Activated CD4-positive, alpha-beta T cell treated with anti-CD3 and anti-CD28 coated beads, Interleukin-2, amount 50 U/mL, for 4 hours (primary cell): ENCODE measurements at places on chromosomes 7 and 10.

DNA sequence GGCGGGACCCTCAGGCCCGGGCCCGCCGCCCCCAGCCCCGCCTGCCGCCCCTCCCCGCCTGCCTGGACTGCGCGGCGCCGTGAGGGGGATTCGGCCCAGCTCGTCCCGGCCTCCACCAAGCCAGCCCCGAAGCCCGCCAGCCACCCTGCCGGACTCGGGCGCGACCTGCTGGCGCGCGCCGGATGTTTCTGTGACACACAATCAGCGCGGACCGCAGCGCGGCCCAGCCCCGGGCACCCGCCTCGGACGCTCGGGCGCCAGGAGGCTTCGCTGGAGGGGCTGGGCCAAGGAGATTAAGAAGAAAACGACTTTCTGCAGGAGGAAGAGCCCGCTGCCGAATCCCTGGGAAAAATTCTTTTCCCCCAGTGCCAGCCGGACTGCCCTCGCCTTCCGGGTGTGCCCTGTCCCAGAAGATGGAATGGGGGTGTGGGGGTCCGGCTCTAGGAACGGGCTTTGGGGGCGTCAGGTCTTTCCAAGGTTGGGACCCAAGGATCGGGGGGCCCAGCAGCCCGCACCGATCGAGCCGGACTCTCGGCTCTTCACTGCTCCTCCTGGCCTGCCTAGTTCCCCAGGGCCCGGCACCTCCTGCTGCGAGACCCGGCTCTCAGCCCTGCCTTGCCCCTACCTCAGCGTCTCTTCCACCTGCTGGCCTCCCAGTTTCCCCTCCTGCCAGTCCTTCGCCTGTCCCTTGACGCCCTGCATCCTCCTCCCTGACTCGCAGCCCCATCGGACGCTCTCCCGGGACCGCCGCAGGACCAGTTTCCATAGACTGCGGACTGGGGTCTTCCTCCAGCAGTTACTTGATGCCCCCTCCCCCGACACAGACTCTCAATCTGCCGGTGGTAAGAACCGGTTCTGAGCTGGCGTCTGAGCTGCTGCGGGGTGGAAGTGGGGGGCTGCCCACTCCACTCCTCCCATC, 82.7 kb downstream of the PAX2 start:
- no peak for DNase-seq

DNA sequence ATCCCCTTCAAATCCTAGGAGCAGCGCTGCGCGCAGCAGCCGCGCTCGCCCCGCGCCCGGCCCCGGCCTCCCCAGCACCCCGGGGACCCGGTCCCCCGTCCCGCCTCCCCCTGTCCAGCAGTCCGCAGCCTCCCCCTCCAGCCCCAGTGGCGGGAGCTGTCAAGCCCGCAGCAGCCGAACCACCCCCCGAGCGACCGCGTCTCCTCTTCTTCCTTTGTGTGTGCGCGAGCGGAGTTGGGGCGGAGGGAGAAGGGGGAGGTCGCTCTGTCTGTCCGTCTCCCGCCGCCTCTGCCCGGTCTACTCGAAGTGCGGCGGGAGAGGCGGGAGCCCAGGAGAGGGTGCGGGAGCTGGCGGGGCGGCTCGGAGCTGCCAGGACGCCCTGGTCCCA, 375 bp upstream of the CHN2 start:
- DNase-seq, result no peak

DNA sequence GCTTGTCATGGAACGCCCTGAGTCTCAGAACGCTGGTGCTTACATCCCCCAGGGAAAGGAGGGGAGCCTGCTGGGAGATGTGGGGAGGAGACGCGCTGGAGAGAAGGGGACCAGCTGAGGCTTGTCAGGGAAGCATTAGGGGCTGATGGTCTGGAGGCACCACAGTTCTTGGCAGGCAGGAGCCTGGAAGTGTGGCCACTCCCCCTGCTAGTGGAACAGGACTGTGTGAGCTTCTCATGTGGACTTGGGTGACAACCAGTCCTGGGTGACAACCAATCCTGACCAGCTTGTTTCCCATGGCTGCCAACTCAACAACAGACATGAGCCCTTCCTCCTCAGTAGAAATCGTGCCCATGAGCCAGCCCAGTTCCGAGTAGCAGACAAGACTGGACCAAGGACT, 87.8 kb downstream of the SPDYE5 start:
- DNase-seq, result no peak

GRCh38 chr10:10685566-10685965, 332.1 kb upstream of the CELF2 start:
- DNase-seq, result no peak

- no peak for DNase-seq
Measured at GRCh38 chr7:8783229-8783628, 349.8 kb downstream of the NXPH1 start.

DNA sequence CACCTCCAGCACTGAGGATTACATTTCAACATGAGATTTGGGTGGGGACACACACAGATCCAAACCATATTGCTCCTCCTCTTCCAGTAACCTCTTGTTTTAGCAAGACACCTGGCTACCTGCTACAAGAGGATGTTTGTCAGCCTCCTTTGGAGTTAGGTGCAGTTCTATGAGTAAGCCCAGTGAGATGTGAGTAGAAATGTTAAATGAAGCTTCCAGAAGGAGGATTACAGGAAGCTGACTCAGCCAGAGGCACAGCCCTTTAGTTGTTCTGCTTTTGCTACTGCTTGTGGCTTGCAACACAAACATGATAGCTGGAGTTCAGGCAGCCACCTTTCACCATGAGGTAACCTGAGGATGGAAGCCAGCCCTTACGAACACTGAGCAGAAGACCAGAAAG, 382.7 kb upstream of the RNF32 start:
- no peak for DNase-seq

DNA sequence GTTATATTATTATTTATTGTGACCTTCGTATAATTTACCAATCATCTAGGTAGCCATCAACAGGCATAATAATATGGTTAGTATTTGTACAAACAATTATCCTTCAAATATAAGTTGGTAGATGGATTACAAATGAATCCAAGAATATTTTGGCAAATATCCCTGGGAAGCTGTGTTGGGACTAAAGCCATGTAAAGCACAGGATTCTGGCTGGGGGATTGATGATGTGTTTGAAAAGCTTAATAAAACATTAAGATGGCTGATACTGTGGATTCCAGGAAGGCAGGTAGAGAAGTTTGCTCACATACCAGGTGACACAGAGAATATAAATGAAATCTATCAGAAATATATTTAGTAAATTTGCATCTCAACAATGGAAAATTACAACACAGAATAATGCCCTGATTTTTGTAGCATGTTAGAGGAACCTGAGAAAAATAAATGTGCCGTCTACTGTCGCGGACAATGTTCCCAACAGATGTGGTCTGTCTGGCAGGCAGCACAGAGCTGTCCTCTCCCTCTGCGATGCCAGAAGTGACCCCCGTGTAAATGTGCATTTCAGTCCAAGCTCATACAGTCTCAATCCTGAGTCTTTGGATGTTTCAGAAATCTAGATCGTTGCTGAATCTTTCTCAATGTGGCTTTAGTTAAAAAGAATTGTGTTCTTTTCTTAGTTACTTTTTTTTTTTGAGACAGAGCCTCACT, 125.0 kb downstream of the TEX36 start:
- no peak for DNase-seq

GRCh38 chr7:156662277-156662676, 21.7 kb downstream of the RNF32 start:
- no peak for DNase-seq

DNA sequence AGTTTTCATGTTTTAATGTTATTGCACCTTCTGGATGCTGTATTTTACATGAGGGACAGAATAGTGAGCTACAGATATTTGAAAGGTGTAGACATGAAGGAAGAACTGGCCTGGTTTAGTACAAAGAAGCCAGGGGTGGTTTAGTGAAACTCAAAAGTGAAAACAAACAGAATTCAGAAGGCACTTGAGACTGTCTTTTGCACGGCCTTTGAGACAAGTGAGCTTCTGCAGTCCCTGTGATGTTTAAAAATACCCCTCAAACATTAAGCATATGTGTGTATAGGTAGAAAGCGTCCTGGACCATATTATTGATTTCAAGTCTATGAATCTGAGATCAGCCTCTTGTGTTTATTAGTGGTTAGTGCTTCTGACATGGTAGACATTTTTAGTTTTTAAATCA, 118.9 kb downstream of the CDK14 start:
- no peak for DNase-seq

DNA sequence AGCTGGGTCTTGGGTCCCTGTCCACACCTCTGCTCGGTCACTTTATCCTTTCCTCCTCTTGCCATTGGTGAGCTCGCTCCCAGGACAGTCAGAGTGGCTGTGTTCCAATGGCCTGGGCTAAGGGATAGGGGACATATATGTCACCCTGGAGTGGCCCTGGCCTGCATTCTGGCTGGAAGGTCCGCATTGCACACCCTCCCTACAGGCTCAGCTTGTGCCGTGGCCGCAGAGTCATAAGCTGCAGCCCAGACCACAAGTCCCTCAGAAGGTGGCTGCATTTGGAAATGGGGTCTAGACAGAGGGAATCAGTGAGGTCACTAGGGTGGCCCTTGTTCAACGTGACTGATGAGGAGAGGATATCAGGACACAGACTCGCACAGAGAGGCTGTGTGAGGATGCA, 363.8 kb upstream of the SHH start:
- DNase-seq, result no peak

- no peak for DNase-seq
Measured at GRCh38 chr7:50298811-50299562, 5.5 kb upstream of the IKZF1 start.

- no peak for DNase-seq
Measured at GRCh38 chr7:96076350-96076707, 245.6 kb downstream of the SLC25A13 start.

- DNase-seq, result no peak
Measured at GRCh38 chr7:33742999-33743587, 162.2 kb upstream of the BMPER start.

DNA sequence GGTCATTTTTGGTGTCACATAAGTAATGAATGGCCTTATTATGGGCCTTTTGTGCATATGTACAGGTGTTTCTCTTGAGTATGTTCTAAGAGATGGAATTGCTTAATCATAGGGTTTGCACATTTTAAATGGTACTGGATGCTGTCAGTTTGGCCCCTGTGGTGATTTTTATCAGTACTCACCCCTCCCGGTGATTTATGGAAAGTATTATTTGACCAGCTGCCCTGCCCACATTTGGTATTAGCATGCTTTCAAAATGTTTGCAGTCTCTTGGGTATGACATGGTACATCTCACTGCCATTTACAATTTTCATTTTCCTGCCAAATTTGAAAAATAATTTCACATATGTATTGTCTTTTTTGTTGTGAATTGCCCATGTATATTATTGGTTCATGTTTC, 427.7 kb downstream of the LRMDA start:
- DNase-seq, result no peak

GRCh38 chr7:139682136-139683013, 95.4 kb downstream of the HIPK2 start:
- no peak for DNase-seq

DNA sequence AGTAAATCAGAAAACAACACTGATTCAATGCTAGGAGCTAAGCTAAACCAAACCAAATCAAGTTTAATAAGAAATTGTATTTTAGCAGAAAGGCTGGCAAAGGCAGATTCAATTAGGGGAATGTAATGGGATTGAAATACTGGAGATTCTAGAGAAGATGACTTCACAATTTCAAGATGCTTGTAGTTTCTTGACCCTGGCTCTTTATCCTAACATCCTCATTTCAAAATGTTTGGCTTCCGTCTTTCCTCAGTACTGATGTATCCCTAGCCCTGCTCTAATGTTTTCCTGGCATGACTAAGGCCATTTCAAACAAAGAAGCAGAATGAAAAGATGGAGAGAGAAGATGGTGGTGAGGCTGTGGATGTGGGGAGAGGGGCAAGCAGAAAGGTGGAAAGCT, 2.7 kb upstream of the JCAD start:
- DNase-seq, result no peak

GRCh38 chr7:90777886-90778285, 181.8 kb downstream of the CDK14 start:
- no peak for DNase-seq

DNA sequence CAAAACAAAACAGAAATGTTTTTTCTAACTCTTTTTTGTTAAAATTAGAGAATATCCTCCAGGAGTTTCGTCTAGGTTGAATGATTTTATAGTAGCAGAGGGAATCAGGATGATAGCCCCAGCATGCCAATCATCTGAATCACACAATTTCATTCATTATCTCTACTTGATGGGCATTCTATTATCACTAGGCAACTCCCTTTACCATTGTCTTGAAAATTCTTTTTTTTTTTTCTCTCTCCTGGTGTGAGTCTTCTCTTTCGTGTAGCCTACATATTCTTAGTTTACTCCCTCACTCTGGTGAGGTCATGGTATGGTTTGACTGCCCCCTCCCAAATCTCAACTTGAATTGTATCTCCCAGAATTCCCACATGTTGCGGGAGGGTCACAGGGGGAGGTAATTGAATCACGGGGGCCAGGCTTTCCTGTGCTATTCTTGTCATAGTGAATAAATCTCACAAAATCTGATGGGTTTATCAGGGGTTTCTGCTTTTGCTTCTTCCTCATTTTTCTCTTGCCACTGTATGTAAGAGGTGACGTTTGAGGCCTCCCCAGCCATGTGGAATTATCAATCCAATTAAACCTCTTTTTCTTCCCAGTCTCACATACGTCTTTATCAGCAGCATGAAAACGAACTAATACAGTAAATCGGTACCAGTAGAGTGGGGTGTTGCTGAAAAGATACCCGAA, 105.0 kb downstream of the OTUD1 start:
- DNase-seq, result no peak

DNA sequence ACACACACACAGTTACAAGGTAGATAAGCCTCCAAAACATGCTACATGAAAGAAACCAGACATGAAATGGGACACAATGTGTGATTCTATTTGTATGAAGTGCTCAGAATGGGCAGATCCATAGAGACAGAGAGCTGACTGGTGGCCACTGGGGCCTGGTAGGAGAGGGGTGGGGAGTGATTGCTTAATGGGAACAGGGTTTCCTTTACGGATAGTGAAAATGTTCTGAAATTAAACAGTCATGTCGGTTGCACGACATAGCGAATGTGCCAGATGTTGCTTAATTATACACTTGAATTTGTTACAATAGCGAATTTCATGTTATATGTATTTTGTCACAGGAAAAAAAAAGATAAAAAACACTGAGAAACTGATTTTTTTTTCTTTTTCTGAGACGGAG, 122.3 kb downstream of the SPDYE5 start:
- no peak for DNase-seq

- DNase-seq, result no peak
Measured at GRCh38 chr10:107481881-107482280, 317.4 kb upstream of the SORCS1 start.

GRCh38 chr10:60759181-60759580, 19.1 kb upstream of the CDK1 start:
- DNase-seq, result no peak
